ENCODE measurements at places on chromosomes 1 and 21. TPM values are rescaled to one million over a fixed set of nuclear protein-coding genes. Genes with fewer than 3 reads are reported as not detected.

Gene PTPN22
- total RNA-seq, result 73.5 TPM

Gene RGS16
- 37.8 TPM for total RNA-seq

Gene CFAP141
- not detected for total RNA-seq

Gene IQGAP3
- total RNA-seq, result 11.6 TPM

Gene SLC25A34
- total RNA-seq, result 1.6 TPM

Gene KCND3
- total RNA-seq, result not detected

Gene ADAMTS1
- total RNA-seq, result 7.1 TPM

Gene GPR37L1
- not detected for total RNA-seq

Gene HSPG2
- 4.0 TPM for total RNA-seq

Gene CRP
- total RNA-seq, result not detected

Gene C4BPA
- total RNA-seq, result not detected

Gene RIIAD1
- total RNA-seq, result not detected

Gene THEM4
- 34.6 TPM for total RNA-seq

Gene NR0B2
- total RNA-seq, result not detected

Gene KANK4
- total RNA-seq, result not detected

Gene PTCH2
- 0.98 TPM for total RNA-seq

Gene RUNX1
- 58.5 TPM for total RNA-seq

Gene GPR153
- 3.1 TPM for total RNA-seq

Gene SLC2A5
- total RNA-seq, result 0.39 TPM

Gene OR2T2
- total RNA-seq, result not detected

Gene TDRD5
- not detected for total RNA-seq

Gene RNU5D-1
- not detected for total RNA-seq

Gene RBP7
- not detected for total RNA-seq

Gene KCNN3
- 0.07 TPM for total RNA-seq

Gene RGS1
- total RNA-seq, result 27.3 TPM

Gene AHCYL1
- 52.6 TPM for total RNA-seq

Gene CHI3L2
- 23.9 TPM for total RNA-seq

Gene COL16A1
- total RNA-seq, result 0.44 TPM

Gene RHOU
- total RNA-seq, result 8.8 TPM

Gene FCRL5
- total RNA-seq, result not detected

Gene SYT14
- not detected for total RNA-seq

Gene KCNE2
- total RNA-seq, result not detected

Gene OR6Y1
- not detected for total RNA-seq

Gene SHE
- not detected for total RNA-seq

Gene PRAMEF20
- total RNA-seq, result not detected

Gene ZNF593OS
- total RNA-seq, result not detected

Gene CAPZB
- total RNA-seq, result 561 TPM

Gene SEC16B
- not detected for total RNA-seq

Gene OR2L5
- total RNA-seq, result not detected

Gene AKR7A3
- 1.6 TPM for total RNA-seq

Gene KIF2C
- 70.5 TPM for total RNA-seq

Gene SERINC2
- total RNA-seq, result 0.10 TPM

Gene CRB1
- total RNA-seq, result not detected

Gene KCNA3
- total RNA-seq, result 115 TPM

Gene CENPL
- 28.8 TPM for total RNA-seq

Gene RBBP4
- 294 TPM for total RNA-seq

All from T-helper 1 cell treated with Interleukin-12 subunit alpha and Interleukin-12 subunit beta and Interleukin-4 antibody, amounts not matched to agents 30 ng/mL and 1 ng/mL, for 36 hours (primary cell).